ENCODE measurements at places on chromosomes 11 and 22. TPM values are rescaled to one million over a fixed set of nuclear protein-coding genes. Genes with fewer than 3 reads are reported as not detected.

The DUSP8 gene
- total RNA-seq: 28.5 TPM

The DNAJB7 gene
- total RNA-seq: 0.25 TPM

GRCh38 chr22:27727673-27728451, 73.7 kb downstream of the MN1 start:
- DNase-seq: no peak

DNA sequence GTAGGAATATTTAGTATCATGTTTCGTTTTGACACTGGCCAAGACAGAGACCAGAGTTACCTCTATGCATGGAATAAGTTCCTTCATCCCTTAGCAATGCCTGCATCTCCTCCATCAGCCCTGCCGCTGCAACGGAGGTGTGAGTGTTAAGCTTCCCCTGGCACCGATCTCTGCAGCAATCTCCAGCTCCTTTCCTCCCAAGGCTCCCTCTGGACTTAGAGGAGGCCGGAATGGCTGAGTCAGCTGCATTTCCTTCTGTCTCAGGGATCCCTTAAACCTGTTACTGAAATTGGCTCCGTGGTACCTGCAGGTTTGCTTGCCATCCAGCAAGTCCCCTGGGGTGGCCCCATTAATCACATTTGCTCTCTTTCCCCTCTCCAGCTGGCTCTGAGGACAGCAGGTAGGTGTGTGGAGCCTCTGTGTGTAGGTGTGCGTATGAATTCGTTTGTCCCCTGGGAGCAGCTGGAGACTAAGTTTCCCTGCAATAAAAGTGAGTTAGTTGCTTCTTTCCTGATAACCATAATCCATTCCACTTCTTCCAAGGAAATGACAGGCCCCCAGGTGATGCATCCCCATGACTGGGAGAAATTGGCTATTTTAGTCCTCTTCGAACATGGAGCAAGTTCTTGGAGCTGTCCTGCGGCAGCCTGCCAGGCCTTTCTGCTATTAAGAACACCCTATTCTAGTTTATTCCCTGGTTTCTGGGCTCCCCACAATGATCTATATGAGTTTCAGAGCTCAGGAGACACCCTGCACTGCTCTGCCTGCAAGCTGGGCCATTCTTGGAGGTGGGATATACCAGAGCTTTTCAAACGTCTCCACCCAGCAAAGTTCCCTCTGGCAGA, 457.2 kb upstream of the CADM1 start:
- DNase-seq: no peak

DNA sequence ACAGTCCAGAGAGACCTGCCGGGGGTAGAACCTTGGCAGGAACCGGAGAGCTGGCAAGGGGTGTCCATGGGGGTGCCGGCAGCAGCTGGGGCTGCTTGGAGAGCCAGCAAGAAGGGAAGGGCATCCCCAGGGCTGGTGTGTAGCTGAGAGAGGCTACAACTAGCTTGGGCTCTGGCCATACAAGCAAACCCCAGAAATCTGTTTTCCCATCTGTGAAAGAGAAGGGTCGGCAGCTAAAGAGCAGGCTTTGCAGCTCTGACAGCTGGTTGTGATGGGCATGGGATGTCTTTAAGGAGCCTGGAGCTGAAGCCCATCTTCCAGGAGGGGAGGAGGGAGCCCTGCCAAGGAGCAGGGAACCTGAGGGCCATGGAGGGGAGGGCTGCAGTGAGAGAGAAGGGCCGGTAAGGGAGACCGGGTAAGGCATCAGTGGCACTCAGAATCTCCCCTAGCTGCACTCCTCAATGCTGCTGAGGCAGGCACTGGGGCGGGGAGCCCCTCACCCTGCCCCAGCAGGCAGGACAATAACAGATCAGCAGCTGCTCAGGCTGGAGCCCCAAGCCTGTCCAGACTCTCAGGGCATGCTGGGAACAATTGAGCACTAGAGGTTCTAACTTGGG, 3.9 kb downstream of the CHST1 start:
- no peak for DNase-seq

DNA sequence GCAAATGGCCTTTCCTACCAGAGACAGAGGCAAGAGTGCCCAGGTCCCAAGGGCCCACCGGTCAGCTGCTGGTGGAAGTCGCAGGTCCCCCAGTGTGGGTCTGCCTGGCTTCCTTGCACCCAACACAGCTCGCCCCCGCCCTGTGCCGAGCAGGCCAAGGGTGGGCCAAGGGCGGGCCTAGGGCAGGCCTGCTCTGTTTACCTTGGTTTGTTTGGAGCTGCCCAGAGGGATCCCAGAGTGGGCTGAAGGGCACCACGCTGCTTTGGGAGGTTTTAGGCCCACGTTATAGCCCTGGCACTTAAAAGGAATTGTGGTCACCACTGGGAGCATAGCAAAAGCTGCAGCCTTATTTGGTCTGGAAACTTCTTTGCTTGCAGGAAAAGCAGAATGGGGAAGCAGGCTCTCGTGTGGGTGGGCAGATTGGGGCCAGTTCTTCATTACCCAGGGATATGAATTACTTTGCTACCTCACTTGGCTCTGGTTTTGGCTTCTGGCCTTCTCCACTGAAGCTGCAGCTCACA, 38.0 kb downstream of the MRGPRD start:
- DNase-seq: no peak

DNA sequence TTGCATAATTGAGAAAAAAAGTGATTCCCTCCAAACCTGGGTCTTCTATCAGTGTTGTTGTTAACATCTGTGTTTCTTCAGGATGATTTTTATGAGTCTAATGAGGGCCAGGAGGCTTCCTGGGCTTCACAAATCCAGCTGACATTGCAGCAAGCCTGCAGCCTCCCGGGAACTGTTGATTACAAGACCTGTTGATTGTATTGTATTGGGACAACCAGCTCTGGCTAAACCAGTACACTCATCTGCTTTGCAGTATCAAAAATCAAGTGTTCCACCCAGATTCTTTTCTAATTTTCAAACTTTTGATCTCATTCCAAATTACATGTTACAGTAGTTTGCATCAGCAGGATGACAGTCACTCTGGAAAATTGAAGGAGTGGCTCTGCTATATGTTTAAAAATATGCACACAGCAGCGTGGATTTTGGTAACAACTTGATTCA, 16.1 kb upstream of the PRSS23 start:
- no peak for DNase-seq

- DNase-seq: no peak
These were observed 34.2 kb downstream of the TMEM184B start for GRCh38 chr22:38238519-38239071.

All from mucosa of descending colon (tissue), 3 donors.